ENCODE measurements at places on chromosomes 12 and 14.
A peak's percentile ranks its signal among the peaks of the same experiment; 100 is the strongest.

GRCh38 chr14:55092341-55092740, 36.7 kb upstream of the LGALS3 start:
- DNase-seq = no peak

GRCh38 chr14:69153152-69153872, 393 bp upstream of the DCAF5 start:
- DNase-seq = peak; percentile 95

DNA sequence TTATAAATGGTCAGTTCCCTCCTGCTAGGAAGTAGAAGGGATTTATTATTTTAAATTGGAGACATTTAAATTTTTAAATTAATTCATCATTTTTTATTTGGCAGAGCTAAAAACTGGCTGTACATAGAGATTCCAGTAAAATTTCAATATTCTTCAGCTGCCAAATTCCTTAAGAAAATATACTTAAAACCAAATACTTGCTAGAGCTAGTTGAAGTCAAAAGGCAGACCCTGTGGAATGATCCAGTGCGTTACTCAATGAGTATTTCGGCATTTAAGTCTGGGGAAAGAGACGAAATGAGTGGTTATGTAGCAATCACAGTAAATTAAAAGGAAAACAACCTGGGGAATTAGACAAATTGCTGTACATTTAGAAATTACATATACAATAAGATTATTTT, 1104.7 kb downstream of the SLC6A15 start:
- no peak for DNase-seq

DNA sequence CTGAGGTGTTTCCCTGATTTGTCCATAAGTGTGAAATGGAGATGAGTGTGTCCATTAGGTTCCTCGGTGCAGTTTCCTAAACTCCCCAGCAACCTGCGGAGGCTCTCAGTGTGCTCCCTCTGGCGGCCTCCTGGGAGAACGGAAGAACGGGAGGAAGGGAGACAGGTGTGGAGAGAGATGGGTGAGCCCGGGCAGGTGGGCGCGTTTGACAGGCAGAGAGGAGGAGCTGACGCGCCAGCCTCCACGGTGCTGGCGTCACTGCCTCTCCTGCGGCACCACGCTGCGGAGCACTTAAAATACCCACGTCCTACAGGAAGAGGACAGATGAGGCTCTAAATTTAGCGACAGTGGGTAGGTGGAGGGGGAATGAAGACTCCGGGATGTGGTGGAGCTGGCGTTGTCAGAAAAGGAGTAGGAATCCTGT, 26.8 kb upstream of the PEX5 start:
- peak; percentile 12 for DNase-seq

GRCh38 chr14:104393199-104393897, 186.2 kb upstream of the C14orf180 start:
- DNase-seq = no peak

- no peak for DNase-seq
Measured at GRCh38 chr14:101070540-101071492, 167.3 kb upstream of the RTL1 start.

GRCh38 chr12:2834581-2835491, at the start of gene NRIP2:
NRIP2 (minus strand) TSS chr12:2835035; CDS start chr12:2834983, 52 bp downstream.
- peak; percentile 54 for DNase-seq

- DNase-seq = no peak
Measured at GRCh38 chr12:6840330-6840729, 395 bp upstream of the GNB3 start.

DNA sequence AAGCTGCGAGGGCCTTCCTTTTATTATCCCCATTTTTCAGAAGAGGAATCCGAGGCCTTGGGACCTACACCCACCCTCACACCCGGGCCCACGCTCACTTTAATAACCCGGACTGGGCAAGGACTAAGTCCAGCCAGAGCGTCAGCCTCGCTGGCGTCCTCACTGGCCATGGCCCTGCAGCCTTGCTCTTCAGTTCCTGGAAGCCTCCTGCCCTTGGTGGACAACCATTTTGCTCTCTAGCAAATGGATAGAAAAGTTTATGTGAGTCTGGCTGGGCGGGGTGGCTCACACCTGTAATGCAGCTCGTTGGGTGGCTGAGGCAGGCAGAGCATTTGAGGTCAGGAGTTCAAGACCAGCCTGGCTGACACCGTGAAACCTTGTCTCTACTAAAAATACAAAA, 9.8 kb downstream of the RTL1 start:
- no peak for DNase-seq

DNA sequence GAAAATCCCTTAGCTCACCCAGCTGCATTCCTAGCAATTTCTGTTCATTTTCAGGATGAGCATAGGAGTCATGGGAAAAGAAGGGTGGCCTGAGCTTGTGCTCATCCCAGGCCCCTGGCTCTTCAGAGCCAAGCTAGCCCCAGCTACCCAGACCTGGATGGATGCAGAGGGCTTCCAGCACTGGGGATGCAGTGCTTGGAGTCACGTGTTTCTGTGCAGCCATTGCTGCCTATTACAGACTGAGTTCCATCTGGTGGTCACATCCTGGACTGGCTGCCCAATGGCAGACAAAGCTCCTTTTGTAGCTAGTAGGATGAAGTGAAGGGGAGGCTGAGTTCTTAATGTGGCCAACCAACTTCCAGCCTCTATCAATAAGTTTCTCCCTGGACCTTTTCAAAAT, 54.2 kb upstream of the JDP2 start:
- DNase-seq = no peak

GRCh38 chr12:92462049-92462448, 240.7 kb upstream of the PLEKHG7 start:
- DNase-seq = peak; percentile 95

DNA sequence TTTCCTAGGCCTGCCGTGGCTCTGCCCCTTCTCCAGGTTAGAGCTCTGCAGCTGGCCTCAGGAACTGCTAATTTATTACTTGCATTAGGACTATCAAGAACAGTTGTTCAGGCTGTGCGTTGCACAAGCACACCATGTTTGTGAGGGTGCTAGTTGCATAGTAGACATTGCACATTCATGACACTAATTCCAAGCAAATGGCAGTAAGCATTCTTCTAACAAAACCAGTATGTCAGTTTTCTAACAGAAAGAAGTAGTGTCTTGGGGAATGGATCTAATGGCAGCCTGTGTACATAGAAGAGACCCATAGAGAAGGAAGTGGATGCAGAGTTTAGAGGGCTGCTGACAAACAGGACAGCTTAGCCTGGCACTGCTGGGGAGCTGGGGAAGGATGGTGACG, 53.9 kb downstream of the ERH start:
- DNase-seq = no peak

DNA sequence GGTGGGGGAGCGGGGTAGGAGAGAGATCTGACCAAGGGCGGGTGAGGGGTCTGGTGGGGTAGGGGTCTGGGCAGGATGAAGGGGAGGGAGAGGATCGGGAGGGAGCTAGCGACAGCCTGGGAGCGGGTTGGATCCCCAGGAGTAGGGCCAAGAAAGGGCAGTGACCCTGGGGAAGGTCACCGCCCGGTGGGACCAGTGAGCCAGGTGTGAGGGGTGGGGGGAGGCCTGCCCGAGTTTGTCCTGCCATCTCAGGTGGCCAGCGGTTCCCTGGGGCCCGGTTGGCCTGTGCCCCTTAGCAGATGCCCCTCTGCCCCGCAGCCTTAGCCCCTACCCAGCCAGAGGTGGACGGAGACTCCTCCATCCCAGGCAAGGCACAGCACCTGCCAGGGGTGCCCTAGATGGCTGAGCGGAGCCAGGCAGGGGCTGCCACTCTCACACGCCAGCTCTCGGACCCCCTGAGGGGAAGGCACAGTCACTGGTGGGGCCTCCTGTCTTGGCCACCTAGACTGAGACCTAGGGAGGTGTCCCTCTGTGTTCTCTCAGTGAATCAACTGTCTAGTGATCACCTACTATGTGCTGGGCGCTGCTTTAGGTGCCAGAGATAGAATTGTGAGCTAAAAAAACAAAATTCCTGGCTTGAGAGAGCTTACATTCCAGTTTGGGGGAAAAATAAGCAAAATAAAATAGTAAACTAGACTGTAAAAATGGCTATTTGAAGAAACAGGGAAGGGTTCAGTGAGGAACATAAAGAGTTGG, 629 bp upstream of the TTC7B start:
- DNase-seq = no peak

DNA sequence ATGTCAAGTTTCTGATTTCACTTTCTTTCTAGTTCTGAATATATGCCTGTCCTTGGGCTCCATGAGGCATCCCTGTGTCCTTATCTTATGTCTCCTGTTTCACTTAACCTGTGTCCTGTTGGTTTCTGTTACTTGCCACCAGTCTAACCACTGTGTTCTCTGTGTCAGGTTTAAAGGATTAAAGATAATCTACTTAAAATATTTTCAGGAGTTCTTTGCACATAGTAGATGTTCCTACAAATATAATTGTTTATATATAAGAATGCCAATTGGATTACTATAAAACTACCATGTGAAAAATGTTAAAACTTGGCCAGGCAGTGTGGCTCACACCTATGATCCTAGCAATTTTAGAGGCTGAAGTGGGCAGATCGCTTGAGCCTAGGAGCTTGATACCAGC, 406.4 kb downstream of the CCER1 start:
- DNase-seq = peak; percentile 22

GRCh38 chr12:101619026-101619786, 24.4 kb downstream of the MYBPC1 start:
- DNase-seq = no peak

- no peak for DNase-seq
Measured at GRCh38 chr12:6834873-6835272, 5.9 kb upstream of the GNB3 start.

DNA sequence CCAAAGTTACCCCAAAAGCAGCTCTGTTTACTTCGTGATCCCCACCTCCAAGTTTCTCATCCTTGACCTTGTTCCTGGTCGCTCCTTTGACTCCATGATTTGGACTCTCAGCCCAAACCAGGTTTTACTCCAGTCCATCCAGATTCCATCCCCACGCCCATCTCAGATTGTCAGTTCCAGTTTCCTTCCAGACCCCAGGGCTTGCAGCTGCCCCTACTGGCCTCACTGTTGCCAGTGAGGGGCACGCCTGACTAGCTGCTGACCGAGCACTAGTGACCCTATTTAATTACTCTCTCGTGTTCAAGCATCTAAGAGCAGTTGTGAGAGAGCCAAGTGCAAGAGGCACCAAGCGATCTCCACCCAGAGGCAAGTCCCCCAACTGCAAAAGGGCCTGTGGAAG, 155.1 kb upstream of the FUT8 start:
- no peak for DNase-seq

DNA sequence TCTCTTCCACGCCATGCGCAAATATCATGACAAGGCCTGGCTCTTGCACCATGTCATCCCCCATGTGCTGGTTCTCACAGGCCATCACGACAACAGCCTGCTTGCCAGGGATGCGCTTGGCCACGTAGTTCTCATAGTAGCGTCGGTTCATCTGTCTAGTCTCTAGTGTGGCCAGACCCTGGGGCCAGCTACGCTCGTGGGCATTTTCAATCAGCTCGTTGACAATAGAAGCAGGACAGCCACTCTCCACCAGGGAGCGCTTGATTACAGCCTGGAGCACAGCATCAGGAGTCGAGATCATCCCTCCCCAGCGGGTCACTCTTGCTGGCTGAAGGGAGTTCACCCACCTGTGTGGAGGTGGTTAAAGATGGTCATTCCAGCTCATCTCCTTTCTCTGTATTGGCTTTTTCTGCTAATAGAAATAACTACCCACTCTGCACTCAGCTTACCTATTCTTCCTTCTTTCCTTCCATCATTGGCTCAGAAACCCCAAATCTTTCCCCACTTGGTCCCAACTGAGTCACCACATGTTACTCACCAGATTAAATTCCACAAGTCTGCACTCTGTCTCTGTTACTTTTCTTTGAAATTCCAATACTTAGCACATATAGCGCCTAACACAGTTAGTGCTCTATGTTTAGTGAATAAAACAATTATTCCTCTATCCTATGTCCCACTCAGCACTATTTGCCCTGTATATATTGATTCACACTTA, 15.1 kb downstream of the RNF41 start:
- DNase-seq = peak; percentile 60

- peak; percentile 88 for DNase-seq
Measured at GRCh38 chr12:49827401-49828099, 663 bp downstream of the NCKAP5L start.

DNA sequence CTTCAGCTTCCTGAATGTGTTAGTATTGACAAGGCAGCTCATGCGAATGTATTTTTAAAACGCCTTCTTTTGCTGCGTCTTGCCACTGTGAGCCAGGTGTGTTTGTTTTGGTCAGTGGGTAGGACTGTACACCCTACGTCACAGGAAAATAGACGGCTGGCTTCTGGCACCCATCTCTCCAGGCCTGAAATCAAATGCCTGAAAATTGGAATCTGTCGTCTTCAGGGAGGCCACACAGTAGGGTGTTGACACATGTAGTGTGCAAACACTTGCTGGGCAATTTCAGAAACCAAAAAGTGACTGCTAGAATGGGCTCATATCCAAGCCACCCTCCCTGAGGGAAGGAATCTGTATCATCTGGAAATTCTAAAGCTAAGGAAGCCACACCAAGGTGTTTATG, 209.3 kb downstream of the TTC8 start:
- no peak for DNase-seq

DNA sequence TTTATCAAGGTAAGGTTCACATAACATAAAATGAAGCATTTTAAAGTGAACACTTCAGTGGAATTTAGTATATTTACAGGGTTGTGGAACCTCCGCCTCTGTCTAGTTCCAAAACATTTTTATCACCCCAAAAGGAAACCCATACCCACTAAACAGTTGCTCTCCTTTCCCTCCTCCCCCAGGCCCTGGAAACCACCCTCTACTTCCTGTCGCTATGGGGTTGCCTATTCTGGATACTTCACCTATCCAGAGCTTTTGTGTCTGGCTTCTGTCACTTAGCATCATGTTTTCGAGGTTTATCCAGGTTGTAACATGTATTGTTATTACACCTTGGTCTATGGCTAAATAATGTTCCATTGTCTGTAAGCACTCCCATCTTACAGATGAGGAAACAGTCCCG, 27.7 kb upstream of the ZFP36L1 start:
- no peak for DNase-seq

- DNase-seq = no peak
Measured at GRCh38 chr14:97395068-97395467, 597.9 kb downstream of the VRK1 start.

- peak; percentile 73 for DNase-seq
Measured at GRCh38 chr12:89345830-89346740, 6.2 kb downstream of the DUSP6 start.

GRCh38 chr12:26514364-26514763, 318.6 kb downstream of the ITPR2 start:
- DNase-seq = no peak

DNA sequence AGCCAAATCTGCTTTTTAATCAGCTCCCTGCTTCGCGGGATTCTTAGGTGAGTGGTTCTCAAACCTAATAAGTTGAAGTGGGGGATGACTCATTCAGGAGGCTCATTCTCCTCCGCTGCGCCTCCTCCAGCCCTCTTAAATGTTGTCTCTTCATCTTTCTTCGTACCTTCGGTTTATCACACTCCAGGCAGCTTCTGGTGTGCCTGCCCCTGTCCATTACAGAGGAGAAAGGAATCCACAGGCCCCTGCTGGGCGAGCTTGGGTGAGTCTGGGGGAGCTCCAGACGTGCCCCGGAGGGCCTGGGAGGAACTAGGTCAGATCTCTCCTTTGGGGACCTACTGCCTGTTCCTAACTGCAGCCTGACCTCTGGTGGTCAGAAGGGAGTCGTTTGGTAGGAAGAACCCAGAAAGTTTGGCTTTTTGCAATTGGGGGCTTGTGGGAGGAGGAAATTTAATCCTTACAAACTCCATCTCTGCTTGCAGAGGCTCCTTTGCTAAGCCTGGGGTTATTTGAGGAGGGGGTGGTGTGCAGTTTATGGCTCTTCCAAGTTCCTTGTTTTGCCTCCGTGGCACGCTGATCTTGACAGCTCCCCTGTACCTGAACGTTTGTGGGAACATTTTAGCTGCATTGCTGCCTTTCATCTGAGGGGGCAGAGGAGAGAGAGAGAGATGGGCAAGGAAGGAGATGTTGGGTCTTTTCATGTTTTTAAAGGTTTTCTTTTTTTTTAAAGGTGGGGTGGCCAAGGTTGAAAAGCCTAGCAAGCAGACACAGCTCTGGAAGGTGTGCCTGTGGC, 84.1 kb upstream of the GNG2 start:
- peak; percentile 78 for DNase-seq

Measured in amniotic epithelial cell (primary cell).